ENCODE measurements at places on chromosomes 11 and 22.

DNA sequence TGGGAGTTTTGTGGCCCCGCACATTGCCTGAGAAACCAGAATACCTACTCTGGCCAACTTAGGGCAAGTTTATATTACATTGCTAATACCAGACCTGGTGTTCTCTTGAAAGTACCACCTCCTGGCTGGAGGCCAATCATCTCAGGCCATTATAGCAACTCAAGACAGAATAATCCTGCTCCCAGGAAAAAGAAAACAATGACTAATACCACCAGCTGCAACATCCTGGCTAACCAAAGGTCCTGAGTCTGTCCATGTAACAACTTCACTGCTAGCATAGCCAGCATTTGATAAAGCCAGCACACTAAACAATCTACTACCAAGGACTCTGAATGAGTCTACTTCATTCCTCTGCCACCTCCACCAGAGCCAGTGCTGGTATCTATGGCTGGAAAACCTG, 1298.7 kb upstream of the CNTN5 start:
- DNase-seq, result peak; percentile 88

GRCh38 chr11:102272047-102272824, 45.0 kb upstream of the BIRC3 start:
- DNase-seq, result no peak

DNA sequence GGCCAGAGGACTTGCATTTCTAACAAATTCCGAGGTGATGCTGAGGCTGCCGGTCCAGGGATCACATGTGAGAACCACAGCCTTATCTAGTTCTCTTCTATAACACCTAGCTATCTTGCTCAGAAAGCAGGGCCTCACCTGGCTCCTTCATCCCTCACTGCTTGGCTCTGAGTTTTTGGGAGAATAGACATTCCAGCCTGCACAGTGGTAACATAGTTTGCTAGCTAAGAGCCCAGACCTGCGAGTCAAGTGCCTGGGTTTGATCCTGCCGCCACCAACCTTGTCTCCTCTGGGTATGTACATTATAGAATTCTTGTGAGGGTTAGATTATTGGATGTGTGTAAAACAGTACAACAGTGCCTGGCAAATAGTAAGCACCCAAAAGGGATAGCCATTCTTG, 13.5 kb upstream of the POU2AF1 start:
- DNase-seq, result no peak

DNA sequence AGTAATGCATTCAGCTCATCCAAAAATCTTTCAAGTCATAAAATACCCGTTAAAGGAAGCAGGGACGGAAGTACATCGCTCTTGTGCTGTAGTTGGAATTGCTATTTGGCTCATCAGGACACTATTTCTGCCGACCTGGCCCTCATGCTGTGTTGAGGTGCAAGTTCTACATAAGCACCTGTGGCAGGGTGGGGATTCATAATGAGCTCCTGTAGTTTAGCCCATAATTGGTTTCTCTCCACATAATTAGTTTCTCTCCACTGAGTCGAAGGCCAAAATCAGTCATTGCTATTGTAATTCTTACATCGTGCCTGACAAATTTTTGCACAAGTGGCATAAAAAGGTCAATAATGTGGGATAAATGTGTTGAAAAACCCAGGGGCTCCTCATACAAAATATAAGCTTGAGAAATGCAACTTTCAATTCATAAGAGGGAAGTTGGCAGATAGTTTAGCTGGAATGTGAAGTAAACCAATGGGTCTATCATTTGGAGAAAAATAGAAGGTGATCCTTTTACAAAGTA, 14.9 kb upstream of the ISX start:
- DNase-seq, result no peak

DNA sequence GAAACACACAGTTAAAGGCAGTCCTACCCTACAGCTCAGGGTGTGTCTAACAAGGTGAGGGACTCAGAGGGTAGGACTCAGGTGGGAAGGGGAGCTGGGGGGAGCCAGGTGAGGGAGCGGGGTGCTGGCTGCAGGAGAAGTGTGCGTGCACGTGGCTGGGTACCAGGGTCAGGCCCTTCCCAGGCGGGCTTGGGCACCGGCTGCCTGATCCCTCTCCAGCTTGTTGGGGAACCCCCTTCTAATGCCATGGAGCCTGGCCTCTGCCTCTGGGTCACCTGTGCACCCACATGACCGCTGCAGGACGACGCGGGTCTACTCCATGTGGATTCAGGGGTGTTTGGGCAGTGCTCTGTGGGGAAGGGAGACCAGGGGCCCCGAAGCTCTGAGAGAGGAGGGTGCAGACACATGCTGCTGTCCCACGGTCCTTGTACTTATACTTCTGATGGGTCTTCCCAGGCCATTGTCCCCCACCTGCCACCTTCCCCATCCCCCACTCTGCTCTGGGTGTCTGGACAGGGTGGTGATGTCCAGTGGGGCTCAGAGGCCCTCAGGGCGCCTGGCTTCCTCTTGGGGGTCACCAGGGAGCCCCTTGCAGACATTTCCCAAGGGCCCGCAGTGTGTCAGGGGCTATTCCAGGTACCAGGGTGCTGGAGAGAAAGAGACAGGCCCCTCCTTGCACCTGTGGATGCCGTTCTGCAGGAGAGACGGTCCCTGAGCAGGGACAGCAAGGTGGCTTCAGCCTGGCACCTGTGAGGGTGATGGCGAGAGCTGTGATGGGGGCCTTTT, 10.4 kb upstream of the MRGPRD start:
- no peak for DNase-seq

GRCh38 chr11:120722524-120722923, 211.0 kb downstream of the GRIK4 start:
- no peak for DNase-seq

DNA sequence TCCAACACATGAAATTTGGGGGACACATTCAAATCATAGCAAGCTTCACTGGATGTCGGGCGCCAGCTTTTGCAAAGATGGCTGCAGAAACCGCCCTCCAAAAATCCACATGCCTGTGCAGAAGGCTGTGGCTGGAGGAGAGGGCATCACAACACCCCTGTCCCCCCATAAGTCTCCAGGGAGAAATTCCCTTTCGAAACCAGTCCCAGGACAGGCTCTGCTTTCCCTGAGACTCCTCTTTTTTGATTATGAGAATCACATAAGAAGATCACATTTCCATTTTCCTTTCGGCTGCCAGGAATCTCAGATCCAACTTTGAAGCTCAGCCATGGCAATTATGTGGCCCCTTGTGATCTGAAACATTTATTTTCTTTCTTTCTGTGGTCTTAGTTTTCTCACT, 9.7 kb downstream of the LIF start:
- DNase-seq, result no peak

All from fibroblast of skin of right biceps (primary cell).